ENCODE measurements at places on chromosomes 3 and 15.

- peaks cover 7% of the 10 kb centered on the region for H3K4me1 ChIP-seq
- no peak overlapping the region for H3K4me3 ChIP-seq
- H3K27ac ChIP-seq = no peak overlapping the region
Observed at GRCh38 chr3:43583481-43583880, 38.3 kb downstream of the ANO10 start.

- no peak for DNase-seq
- no peaks in the 10 kb centered on the region for H3K27me3 ChIP-seq
Observed at GRCh38 chr15:101136381-101137268, 115.2 kb downstream of the CHSY1 start.

- no peak overlapping the region for H3K27ac ChIP-seq
- H3K4me3 ChIP-seq = no peak overlapping the region
- no peaks in the 10 kb centered on the region for H3K4me1 ChIP-seq
- no peaks in the 10 kb centered on the region for H3K36me3 ChIP-seq
Observed at GRCh38 chr3:179091113-179091512, 19.5 kb upstream of the ZMAT3 start.

DNA sequence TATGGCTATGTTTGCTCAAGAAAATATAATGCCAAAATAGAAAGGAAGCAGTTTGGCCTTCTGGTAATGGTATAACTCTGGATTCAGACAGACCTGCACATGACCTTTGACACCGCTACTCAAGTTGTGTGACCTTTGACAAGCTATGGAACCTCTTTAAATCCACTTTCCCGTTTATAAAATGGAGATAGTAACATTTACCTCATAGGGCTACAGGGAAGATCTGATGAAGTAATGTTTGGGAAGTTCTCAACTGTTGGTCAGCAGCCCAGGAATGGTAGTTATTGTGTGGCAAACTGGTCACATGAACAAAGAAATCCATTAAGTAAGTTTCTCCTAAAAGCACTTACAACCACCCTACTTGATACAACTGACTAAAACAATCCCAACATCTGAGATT is 95.1 kb upstream of the PHLDB2 start:
- H3K4me1 ChIP-seq = peaks cover 6% of the 10 kb centered on the region
- no peak for DNase-seq
- no peaks in the 10 kb centered on the region for H3K36me3 ChIP-seq
- no peaks in the 10 kb centered on the region for H3K27me3 ChIP-seq
- H3K4me3 ChIP-seq = no peak overlapping the region

All from pancreas (tissue), 10 donors.